ENCODE measurements at places on chromosomes 16 and 17. TPM values are rescaled to one million over a fixed set of nuclear protein-coding genes. Genes with fewer than 3 reads are reported as not detected.

Gene UMOD
- not detected for polyA plus RNA-seq

Gene SCARF1
- polyA plus RNA-seq = 5.4 TPM

Gene MEOX1
- polyA plus RNA-seq = 0.50 TPM

Gene RDM1
- polyA plus RNA-seq = not detected

Gene CIAO3
- polyA plus RNA-seq = 62.4 TPM

Gene FOXO3B
- polyA plus RNA-seq = 4.2 TPM

Gene CPNE7
- polyA plus RNA-seq = 0.15 TPM

Gene KRT20
- not detected for polyA plus RNA-seq

Gene CES1
- polyA plus RNA-seq = not detected

Gene HNF1B
- polyA plus RNA-seq = not detected

Gene PIK3R6
- not detected for polyA plus RNA-seq

Gene IGSF6
- polyA plus RNA-seq = not detected

Gene TBC1D3E
- not detected for polyA plus RNA-seq

Gene CCDC78
- polyA plus RNA-seq = 8.8 TPM

Gene RNF227
- 81.4 TPM for polyA plus RNA-seq

Gene EFNB3
- 36.4 TPM for polyA plus RNA-seq

Gene BICDL2
- 0.37 TPM for polyA plus RNA-seq

Gene TP53TG3B
- not detected for polyA plus RNA-seq

Gene CLDN7
- not detected for polyA plus RNA-seq

Gene HAGH
- 163 TPM for polyA plus RNA-seq

Gene AURKB
- 0.84 TPM for polyA plus RNA-seq

Gene KRTAP4-4
- not detected for polyA plus RNA-seq

Gene HOXB5
- polyA plus RNA-seq = not detected

Gene HSPB9
- not detected for polyA plus RNA-seq

Gene ZPBP2
- not detected for polyA plus RNA-seq

Measured in neural cell (in vitro differentiated cells).